ENCODE measurements at places on chromosomes 4 and X.

DNA sequence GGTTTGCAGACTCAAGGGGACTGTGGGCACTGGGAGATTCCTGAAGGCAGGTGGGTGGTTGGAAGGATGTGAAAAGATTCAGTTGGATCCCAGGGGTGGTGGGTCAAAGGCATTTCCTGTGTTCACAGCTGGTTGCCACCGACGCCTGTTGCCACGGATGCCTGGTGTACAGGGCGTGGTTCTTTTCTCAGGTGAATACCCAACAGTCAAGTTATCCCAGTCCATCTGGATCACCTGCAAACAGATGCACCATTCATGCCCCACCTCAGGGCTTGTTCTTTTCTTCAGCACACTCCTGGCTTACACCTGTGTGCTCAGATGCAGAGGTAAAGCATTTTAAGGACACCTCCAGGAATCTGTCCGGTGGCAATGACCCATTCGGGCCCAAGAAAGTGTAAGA lies 55.8 kb upstream of the SHOX start:
- DNase-seq, result no peak

- no peak for DNase-seq
These were observed 36.8 kb upstream of the TNIP3 start for GRCh38 chr4:121200795-121201472.

DNA sequence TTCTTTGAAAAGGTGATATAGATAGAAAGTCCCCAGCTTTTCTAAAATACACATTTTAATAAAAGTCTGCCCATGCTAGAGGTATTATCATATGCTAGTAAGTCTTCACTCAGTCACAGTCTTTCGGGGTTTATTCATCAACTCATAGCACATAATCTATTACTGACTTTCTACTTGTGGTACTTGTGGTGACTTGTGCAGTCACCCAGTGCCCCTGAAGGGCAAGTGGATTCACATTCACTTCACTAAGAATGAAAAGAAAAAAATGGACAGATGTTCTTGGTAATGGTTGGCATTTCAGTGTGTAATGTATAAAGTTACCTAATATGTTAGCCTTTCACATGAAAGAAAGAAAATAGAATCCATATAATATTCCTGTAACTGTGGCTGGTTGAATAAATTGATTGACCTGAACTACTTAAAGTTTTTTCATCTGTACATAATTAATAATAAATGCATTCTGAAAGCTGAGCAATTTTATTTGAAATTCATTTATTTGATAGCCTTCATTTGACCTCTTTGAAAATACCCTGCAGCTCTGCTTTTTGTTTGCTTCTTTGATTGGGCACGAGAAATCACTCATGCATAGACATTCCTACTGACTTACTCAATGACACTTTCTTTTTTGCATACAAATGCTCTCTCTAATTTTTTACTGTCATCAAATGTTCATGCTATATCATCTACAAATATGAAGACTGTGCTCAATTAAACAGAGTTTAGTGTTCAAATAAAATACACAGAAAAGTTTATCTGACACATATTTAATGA lies 39.5 kb upstream of the ZNF330 start:
- no peak for DNase-seq

DNA sequence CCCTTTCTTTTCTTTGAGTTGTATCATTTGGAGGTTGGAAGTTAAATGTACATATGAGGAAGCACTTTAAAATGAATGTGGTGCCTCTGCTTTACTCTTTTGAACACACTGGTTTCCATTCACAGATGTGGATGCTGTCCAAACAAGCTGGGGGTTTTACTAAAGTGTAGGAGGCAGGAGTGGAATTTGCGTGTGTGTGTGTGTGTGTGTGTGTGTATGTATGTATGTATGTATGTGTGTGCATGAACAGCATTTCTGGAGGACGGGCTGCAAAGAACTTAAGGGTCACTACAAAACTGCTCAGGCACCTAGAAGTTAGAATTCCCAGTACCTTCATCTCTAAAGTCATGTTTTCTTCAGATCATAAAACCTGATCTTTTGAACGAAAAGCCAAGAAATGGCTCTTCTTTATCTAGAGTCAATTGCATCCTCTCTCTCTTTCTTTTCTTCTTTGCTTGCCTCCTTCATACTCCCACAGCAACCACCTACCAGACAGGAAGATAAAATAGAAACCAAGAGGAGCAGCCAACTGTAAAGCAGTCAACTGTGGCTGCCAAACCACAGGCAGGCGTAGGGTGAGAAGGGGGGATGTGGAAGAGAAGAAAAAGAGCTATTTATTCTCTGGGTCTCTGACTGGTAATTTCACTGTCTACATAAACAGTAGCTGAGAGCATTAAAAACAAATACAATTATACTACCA lies 177.0 kb upstream of the RASGEF1B start:
- DNase-seq, result no peak

DNA sequence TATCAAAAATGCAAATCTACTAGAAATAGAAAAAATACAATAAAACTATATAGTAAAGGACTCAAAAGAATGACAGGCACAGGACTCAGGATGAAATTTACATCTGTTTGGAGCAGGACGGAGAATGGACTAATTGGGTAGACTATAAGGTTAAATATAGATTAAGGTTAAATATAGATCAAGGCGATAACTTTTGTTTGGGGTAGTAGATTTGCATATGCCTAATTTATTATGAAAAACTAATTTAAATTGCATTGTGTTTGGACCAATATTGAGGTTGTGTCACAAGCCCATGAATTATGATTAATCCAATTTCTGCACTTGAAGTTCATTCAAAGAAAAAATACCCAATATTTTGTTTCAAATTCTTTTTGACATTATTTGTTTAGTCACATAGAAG lies 31.0 kb downstream of the MTHFD2L start:
- DNase-seq, result no peak

- no peak for DNase-seq
These were observed 3.8 kb upstream of the RPS6KA3 start for GRCh38 chrX:20270562-20270890.

DNA sequence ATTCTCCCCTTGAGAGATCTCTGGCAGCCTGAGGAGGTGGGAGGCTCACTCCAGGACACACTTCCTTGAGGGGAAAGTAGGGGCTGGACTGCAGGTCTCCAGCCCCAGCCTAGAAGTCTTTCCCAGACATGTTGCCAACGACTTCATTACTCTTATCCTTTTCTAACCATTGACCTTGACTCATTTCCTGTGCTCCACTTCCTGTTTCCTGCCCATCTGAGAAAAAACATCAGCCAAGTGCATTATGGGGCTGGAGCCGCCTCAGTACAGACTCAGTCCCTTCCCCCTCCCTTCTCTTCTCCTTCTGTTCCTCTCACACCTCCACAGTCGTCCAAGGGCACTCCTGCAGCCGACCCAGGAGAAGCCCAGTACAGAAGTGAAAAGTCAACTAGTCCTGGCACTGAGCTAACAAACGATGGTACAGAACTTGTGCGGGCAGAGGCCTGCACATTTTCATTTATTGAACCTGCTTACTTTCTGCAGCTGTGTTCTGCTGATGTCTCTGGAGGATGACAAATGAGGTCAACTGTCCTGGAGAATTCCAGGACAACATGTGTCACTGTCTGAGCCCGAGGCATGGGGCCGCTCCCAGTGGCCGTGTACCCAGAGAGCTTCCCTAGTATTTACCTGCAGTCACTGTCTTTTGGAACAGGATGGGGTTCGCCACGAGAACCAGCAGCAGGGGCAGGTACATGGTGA lies 20.1 kb downstream of the GPR143 start:
- DNase-seq, result no peak

DNA sequence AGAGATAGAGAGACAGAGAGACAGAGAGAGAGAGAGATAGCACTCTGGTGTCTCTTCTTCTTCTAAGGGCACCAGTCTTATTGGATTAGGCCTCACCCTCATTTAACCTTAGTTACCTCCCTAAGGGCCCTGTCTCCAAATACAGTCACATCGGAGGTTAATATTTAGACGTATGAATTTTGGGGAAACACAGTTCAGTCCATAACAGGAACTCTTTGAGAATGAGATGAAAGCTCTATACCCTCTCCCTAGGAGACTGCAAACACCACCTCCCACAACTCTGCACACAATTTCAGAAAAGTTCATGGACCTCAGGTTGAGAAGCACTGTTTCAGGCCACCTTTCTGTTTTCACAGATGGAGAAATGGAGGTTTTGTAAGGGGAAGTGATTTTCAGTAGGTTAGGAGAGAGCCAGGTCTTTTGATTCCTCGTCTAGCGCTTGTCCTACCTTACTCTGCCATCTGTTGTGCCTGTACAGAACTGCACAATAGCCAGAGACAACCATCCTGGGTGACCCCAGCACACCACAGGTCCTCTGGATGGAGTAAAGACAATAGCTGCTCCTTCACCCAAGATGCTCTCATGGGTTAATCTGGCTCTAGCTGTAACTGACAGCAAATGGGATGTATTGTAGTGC lies 16.9 kb upstream of the LOC101059915 start:
- no peak for DNase-seq

DNA sequence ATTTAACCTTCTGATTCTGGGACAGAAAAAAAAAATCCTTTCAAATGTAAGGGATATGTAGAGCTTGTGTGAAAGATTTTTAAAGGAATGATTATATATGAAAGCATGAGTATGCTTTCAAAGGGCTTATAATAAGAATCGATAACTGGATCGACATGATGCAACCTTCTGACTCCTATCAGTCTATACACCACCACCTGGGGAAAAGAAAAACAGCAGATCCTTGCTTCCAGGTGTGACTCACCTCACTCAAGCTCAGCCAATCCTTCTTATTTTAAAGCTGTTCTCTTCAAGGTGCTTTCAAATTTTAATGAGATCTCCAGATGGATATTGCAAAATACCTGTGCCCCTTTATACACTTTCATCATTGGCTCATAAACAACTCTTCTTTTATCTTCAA lies 102.1 kb upstream of the EDNRA start:
- no peak for DNase-seq

DNA sequence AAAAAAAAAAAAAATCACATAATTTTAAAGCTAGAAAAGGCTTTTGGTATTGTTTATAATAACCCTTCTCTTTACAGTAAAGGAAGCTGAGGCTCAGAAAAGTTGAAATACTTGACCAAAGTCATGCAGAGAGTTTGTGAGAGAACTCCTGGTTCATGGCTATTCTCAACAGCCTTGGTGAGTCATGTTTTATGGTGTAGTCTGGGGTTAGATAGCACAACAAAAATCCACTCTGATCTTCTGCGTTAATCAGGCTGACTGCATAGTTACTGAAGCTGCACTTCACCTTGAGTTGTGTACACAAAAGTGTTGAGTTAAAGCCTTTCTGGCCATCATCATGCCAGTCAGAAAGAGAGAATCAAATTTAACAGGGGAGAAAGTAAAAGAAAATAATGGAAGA lies 19.3 kb upstream of the SFRP2 start:
- DNase-seq, result no peak

- DNase-seq, result no peak
These were observed 909 bp upstream of the SLAIN2 start for GRCh38 chr4:48340276-48340964.

DNA sequence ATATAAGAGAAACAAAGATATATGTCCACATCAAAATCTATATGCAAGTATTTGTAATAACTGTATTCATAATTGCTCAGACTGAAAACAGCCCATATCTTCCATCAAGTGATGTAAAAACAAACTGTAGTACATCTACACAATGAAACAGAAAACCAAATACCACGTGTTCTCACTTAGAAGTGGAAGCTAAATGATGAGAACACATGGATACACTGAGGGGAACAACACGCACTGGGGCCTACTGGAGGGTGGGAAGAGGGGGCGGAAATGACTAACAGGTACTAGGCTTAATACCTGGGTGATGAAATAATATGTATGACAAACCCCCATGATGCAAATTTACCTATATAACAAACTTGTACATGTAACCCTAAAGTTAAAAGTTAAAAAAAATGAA lies 42.7 kb downstream of the UBA6 start:
- DNase-seq, result no peak

GRCh38 chrX:9770319-9770718 lies 4.7 kb upstream of the GPR143 start:
- no peak for DNase-seq

DNA sequence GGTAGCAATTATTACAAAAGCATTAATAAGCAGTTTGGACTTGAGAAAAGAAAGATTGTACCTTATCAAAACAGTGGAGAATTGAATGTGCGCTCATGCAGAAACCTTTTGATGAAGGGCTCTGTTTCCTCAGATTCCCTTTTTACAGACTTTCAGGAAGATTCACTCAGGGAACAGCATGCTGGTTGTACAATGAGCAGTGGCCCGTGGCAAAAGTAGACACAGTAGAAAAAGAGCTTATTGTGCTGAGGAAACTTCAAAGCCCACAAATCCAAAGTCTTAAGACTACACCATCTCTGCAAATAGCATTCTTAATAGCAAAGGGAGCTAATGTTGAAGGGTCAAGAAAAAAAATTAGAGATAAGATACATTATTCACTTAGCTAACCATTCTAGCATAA lies 858.9 kb downstream of the PDHA2 start:
- DNase-seq, result no peak

DNA sequence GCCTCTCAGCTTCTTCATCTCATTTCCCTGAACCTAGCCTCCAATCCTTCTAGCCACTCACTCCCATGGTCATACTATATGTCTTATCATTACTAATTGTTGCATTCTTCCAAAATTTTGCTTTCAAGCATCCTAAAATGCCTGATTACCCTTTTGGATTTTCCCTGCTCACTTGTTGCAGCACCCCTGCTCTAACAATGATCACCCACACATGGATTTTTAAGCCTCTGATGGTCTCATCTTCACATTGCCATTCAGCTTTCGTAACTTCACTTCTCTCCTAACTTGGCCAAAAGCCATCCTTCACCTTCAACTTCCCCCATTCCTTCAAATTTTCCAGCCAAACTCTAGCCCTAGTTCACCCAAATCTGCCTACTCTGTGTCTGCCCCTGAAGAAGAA lies 33.8 kb upstream of the MGST2 start:
- no peak for DNase-seq

GRCh38 chrX:2262668-2263055 lies 238.1 kb downstream of the DHRSX start:
- no peak for DNase-seq

- no peak for DNase-seq
These were observed 932.5 kb downstream of the SH3BGRL start for GRCh38 chrX:82134378-82134777.

GRCh38 chrX:115362334-115363095 lies 73.0 kb downstream of the LUZP4 start:
- no peak for DNase-seq

- DNase-seq, result no peak
These were observed 213.4 kb upstream of the JADE1 start for GRCh38 chr4:128596115-128596514.

DNA sequence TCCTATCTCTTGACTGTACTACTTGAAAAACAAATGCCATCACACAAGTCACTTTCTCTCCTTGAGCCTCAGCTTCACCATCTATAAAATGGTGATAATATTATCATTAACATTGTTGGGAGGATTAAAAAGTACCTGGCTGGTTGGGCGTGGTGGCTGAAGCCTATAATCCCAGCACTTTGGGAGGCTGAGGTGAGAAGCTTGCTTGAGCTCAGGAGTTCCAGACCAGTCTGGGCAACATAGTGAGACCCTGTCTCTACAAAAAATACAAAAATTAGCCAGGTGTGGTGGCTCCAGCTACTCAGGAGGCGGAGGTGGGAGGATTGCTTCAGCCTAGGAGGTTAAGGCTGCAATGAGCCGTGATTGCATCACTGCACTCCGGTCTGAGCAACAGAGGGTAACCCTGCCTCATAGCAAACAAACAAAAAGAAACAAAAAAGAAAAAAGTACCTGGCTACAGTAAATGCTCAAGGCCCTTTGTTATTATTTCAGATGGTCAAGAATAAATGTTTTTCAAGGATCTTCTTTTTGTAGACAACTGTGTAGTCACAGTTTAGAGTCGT lies 120.3 kb downstream of the CHRNA9 start:
- no peak for DNase-seq

GRCh38 chr4:25236971-25237370 lies 3.1 kb downstream of the PI4K2B start:
- no peak for DNase-seq

All from nucleus accumbens (tissue), 56 donors.